HTR-8/SVneo (cell line): ENCODE measurements at places on chromosomes 2 and 18.

DNA sequence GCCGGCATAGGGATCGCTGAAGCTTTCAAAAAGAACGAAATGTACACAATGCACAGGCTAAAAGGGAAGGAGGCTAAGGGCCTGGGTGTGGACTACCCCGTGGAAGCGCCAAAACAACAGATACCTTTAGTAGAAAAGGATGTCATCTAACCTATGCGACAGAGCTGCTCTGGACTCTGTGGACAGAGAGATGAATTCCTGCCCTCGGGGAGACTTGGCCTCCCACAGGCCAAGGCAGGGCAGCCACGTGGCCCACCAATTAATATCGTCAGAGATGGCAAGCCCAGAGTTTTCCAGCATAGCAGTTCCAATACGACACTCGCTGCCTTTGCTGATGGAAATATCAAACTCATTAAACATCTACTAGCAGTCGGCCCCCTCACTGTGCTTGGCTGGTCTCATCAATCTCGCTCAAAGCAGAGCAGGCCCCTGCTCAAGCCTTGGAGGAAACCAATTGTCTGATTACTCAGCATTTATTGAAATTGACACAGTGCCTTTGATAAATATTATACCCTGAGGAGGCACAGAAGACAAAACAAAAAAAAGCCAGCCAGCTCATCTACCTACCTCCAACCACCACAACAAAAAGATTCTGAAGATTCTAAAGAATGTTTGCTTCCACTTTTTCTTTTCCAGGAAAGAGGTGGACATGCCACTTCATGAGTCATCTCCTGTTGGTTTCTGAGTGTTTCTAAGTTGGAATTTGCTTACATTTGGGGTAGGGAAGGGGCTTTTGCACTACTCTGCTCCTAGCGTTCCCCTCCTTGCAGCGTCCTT lies 79.0 kb upstream of the ACAA2 start:
- DNase-seq, result peak; percentile 2

DNA sequence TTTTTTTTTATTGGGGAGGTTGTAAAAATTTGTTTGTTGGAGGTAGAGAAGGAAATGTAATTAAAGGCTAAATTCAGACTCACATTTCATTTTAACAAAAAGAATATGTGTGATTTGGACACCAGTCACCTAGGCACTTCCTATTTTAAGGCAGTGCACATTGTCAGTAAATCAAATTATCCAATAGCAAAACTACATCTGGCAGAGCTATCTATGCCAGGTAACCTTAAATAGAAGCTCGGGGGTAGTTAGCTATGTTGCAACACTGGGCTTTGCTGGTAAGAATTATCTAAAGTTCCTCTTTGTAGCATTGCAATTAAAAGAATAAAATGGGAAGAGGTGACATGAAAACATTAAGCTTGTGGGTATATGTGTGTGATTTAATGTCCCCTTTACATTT lies 1064.4 kb upstream of the ZEB2 start:
- DNase-seq, result no peak

DNA sequence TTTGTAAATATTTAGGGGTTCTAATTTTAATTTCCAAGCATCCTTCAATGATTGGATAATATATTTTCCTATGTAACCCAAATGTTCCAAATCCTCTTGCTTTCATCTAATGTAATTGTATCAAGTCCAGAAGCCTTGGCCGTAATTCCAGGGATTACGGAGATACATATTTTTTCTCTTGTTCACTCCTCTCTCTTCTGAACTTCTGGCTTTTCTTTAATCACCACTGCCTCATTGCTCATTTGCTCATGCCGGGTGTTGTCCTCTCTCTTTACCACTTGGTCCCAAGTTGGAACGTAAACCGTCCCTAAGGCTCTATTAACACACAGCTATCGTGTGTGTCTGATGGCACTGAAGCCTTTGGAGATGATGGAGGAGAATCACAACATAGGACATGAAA lies 188.7 kb upstream of the COL3A1 start:
- no peak for DNase-seq

- DNase-seq, result no peak
Observed at GRCh38 chr2:65436824-65437221, 4.4 kb upstream of the SPRED2 start.
